ENCODE measurements at places on chromosomes 2 and 18.
A peak's percentile ranks its signal among the peaks of the same experiment; 100 is the strongest.

GRCh38 chr18:58054041-58054781 is 10.2 kb downstream of the NEDD4L start:
- no peak for DNase-seq

DNA sequence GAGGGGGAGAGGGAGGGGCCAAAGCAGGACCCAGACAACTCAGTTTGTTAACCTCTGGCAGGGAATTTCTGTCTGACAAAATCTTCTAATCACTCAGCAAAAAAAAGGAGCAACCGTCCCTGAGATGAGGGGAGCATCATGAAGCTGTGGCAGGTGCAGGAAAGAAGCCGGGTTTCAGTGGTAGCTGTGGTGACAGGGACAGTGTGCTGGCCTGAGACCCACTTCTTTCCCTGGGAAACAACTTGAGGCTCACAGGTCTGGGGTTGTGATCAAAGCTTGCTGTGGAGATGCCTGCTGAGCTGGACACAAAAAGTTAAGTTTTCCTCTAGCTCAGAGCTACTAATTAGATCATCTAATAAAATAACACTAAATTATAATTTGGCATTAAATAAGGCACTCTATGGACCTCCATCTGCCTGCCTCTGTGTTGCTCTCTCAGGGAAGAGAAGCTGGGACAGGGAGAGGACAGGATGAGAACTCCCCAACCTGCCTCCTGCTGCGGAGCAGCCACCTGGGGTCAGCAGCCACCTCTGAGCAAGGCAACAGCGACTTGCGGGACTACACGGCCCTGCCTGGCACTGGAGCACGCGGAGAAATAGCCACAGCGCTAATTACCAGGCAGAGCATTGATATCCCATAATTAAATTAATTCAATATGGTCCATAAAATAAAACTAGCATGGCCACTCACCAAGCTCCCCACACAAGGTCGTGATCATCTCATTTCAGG is 104.6 kb upstream of the TEX51 start:
- DNase-seq: no peak

- no peak for DNase-seq
Observed at GRCh38 chr2:227006189-227006897, 157.7 kb downstream of the COL4A4 start.

DNA sequence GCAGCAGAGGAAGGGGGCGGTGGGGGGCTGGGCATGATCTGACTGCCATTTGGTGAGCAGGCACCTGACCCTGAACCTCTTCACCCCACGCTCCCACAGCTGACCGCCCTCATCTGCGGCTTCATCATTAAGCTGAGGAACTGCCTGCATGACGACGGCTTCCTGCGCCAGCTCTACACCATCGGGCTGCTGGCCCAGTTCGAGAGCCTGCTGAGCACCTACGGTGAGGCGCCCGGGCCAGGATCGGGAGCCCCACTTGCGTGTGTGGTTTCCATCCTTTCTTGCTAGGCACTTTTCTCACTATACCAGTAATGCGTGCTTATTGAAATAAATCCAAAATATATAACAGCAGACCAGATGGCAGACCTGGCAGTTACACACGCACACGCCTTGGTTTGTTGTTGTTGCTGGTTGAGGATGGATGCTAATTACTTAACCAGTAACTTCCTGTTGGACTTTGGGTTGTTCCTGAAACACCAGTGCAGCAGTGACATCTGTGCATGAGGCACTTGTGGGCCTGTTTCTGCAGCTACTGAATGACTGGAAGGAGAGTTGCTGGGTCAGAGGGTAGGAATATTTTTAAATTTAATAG is 43.7 kb downstream of the COA5 start:
- DNase-seq: peak; percentile 32

GRCh38 chr2:43421194-43421593 is 174.6 kb downstream of the THADA start:
- DNase-seq: no peak

DNA sequence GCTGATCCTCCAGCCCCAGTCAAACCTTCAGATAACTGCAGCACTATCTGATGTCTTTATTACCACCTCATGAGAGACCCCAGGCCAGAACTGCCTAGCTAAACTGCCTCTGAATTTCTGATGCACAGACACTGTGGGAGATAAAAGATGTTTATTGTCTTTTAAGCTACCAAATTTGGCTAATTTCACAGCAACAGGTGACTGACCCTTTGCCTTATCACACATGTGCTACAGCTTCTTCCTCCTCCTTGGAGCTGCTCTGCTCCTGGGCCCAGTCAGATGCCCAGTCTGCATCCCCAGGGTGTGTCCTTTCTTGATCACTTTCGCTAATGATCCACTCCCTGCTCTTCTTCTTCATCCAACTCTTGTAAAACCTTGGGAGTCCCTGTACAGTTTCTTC is 19.6 kb upstream of the ACOXL start:
- DNase-seq: no peak

DNA sequence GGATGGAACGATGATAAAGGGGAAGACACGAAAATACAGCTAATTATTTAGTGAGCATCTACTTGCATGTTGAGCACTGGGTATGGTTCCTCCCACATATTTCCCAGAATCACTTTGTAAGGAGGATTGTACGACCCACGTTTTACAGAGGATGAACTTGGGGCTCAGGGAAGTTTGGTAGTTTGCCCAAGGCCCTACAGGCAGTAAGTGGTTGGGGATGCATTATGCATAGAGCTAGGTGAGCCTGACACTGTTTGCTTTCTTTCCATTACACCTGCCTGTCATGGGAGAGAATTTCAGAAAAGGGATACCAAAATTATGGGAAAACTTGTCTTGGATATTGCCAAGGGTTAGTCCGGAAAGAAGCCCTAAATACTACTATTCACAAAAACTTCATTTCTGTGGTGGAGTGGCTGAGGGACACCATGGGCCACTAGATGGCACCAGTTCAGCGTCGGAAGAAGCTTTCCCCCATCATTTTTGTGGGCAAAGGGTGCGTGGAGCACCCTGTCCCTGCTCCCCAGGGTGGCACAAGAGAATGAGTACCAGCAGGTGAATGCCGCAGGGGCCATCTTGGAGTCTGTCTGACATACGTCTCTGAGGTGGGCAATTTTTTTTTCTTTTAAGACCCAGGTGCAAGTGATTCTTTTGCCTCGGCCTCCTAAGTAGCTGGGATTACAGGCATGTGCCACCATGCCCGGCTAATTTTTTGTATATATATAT is 23.5 kb upstream of the C18orf32 start:
- peak; percentile 92 for DNase-seq

DNA sequence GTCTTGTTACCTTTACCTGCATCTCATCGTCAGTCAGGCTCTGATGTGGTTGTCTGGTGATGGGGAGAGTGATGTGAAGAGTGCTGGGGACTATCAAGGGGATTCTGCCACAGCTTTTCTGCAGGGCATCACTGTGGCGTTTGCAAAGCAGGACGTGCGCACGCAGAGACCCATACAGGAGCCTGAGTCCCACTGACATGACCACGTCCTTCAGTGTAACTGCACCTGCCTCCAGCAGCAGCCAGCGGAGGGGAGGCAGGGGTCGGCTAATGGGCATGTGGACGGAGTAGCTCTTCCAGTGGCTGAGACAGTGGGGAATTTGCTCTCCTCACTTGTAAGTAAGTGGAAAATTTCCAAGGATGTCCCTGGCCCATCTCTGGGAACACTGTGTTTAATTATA is 6.5 kb downstream of the ALKAL2 start:
- no peak for DNase-seq

DNA sequence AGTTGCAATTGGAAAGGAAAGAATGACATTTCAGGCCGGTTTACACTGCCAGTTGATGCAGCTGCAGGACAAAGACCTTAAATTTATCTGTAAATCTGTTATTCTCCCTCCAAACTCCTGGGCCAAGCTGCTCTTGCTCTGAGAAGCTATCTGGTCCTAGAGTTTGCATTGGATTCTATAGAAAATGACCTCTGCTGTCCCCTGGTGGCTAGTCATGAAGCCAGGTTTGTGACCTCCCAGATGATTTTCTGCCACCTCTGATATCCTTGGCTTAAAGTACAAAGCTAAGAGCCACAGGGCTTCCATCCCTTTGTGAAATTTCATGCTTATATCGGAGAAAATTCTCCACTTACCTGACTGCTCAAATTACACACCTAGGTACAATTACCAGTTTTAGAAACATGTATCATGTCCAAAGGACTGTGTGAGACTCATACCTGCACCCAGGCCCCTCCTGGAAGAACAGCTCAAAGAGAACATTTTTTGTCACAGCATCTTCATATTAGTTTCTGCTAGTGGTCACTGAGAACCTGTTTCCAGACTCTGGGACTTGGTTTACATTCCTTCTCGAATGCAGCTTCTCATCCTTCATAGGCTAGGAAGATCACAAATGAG is 28.9 kb upstream of the IER3IP1 start:
- DNase-seq: peak; percentile 28

DNA sequence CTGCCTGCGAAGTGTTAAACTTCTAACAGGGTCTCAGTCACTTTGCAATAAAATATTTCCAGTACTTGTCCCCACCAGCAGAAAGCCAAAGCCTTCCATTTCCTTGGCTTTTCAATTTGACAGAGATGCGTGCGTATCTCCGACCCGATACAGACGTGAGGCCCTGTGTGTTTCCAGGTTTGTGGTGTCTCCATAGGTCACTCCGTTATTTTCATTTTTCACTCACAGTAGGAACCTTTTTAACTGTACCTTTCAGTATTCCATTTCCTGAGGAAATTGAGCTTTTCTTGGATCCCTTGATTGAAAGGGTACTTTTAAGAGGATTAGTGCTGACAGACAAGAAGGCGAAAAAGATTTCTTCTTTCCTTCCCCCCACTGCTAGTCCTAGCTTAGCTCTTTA is 116.3 kb upstream of the TTN start:
- DNase-seq: no peak

DNA sequence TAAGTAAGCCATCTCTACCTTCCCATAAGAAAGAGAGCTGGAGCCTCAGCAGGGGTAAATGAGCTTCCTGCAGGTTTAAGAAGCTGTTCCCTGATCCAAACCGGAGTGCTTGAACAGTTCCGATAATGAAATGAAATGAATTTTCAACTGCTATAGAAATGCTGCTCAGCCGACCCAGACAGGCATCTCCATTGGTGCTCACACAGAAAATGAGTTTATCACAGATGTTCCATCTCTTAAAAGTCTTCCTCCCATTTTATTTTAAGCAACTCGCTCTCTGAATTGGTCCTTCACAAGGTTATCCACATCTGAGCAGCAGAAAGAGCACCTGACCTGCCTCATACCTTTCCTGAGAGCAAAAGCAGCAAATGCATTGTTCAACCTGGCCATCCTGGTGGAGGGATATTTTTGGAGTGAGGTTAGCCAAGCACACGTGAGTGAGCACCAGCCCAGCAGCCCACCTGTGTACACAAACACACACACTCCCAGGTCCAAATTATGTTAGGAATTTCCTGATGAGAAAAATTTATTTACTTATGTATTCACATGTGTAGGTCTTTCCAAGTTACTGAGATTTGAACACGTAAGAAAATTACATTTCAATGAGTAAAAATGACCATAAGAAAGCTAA is 42.2 kb upstream of the CCDC68 start:
- DNase-seq: no peak

GRCh38 chr2:168734199-168734760 is 68.2 kb upstream of the NOSTRIN start:
- no peak for DNase-seq

DNA sequence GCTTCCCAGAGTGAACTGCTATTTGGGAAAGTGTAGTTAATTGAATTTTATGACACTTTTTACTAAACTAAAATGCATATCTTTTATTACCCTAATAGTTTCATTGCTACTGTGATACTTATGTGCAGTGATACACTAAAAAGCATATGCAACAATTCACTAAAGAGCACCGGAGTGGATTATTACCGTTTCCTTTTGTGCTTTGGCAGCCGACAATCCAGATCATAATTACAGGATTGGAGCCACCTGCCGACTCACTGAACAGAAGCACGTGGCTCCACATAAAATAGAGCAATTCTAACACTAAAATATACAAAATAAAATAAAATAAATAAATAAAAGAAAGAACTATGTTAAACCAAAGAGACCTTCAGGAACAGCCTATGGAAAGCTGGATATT is 583.4 kb downstream of the NRXN1 start:
- DNase-seq: peak; percentile 45

DNA sequence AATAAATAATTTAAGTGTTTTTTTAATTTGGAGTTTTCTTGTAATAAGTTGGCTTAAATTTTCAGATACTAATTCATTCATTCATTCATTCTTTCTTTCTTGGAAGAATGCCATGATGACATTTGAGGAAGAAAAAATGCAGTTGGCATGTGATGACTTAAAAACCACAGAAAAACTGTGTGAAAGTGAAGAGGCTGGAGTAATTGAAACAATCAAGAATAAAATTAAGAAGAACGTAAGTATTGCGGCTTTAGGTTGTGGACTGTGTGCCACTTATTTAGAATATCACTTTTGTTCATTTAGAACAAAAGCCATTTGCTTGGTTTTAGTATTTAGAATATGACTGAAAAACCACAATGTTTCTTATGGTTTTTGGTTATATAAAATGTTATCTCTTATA is 51.4 kb downstream of the TTC39C start:
- DNase-seq: no peak

GRCh38 chr2:128307595-128307994 is 11.1 kb downstream of the HS6ST1 start:
- DNase-seq: no peak

DNA sequence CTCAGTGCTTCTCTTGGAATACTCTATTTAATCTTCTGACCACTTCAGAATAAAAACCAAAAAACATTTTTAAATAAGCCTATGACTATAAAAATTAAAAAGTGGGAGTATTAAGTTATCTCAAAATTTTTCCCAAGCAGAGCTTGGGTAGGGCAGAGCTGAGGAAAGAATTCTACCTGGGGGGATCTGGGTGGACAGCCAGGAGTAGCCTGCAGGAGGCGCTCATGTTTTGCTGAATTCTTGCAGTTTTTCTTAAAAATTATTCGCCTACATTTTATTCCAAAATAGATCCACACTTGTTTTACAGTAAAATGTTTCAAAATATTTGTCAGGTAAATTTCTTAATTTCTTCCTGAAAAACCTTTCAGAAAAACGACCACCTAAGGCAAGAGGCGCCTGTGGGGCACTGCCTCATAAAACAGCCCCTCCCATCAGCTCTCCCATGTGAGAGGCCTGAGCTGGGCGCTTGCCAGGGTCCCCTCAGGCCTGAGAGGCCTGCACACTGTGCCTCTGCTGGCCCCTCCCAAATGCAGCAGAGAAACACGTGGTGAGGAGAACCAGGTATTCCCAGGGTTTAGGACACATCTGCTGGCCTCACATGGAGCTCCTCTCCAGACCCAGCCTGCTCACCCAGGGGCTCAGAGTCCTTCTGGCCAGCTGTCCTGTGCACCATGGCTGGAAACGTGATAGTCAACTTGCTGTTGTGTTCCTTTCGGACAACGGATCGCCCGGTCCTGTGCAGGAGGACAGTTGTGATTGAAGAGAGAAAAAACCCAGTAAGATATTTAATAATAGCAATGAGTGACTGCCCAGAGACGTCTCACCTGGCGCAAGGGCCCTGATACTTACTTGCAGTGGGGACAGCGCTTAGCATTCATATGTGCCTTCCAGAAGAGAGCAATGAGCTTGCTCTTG is 17.5 kb downstream of the POLR1A start:
- DNase-seq: no peak

DNA sequence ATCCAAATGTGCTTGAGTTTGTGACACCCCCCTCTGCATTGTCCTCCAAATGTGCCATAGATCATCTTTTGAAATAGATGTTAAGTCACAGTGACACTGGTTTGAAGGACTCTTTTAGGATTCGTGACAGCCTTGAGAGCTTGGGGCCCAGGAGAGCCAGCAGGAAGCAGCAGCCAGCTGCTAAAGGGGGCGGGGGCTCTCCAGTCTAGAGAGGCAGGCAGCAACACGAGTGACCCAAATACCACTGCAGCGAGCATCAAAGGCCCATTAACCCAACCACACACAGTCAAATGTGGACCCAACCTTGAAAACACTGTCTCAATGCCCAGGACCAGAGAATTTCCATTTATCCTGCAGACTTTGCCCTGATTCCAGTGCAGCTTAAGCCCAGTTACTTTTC is 75.6 kb downstream of the ZBTB7C start:
- DNase-seq: no peak

Data from NCI-H2171 treated with DMSO at 0.1 percent for 48 hours (cell line).